Anterior cingulate cortex (tissue), 58 donors: ENCODE measurements at places on chromosomes 5 and 9.

- DNase-seq = no peak
Observed at GRCh38 chr9:38058452-38059232, 10.4 kb downstream of the SHB start.

- DNase-seq = no peak
Observed at GRCh38 chr5:56279979-56280378, 46.8 kb upstream of the ANKRD55 start.

DNA sequence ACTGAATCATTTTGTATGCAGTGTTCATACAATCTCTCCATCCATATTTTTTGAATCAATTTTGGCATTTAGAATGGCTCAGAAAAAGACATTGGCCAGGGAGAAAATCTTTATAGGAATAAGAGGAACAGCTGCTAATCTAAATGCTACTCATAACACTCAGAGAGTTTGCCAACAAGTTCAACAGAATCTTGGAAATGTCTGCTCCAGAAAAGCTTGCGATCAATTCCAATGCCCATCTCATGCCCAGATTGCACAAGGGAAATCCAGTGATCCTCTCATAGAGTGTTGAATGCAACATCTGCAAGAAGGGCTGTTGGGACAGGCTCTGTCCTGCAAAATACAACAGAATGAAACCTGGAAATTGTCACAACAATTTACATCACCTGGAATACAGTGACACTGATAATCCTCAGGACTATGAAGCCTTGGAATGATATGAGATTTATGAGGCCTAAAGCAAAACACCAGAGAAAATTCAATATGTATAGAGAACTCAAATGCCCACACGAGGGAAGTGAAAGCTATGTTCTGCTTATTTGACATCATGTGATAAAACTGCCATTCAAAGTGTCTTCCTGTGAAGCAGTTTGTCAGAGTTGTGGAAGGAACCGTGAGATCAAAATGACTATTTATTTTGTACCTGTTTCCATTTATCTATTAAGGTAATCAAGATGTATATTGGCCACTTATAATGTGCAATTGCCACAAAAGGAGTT is 190.1 kb downstream of the PARP8 start:
- no peak for DNase-seq

GRCh38 chr5:6729386-6730310 is 16.4 kb downstream of the TENT4A start:
- no peak for DNase-seq

DNA sequence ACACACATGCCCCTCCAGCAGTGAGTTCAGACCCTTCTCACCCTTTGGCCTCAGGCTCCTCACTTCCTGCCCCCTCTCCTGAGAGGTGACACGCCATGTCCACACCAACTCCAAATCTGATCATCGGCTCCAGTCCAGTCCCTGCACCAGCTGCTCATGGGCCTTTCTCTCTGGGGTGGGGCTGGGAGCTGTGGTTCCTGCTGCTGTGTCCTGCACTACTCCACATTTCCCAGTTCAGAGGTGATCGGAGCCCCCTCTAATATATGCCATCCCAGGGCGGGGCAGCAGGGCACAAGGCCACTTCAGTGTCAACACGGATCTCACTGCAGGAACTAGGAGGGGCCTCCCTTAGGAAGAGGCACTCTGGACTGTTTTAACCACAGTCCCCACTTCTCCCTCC is 91.5 kb downstream of the ADAMTS2 start:
- no peak for DNase-seq

DNA sequence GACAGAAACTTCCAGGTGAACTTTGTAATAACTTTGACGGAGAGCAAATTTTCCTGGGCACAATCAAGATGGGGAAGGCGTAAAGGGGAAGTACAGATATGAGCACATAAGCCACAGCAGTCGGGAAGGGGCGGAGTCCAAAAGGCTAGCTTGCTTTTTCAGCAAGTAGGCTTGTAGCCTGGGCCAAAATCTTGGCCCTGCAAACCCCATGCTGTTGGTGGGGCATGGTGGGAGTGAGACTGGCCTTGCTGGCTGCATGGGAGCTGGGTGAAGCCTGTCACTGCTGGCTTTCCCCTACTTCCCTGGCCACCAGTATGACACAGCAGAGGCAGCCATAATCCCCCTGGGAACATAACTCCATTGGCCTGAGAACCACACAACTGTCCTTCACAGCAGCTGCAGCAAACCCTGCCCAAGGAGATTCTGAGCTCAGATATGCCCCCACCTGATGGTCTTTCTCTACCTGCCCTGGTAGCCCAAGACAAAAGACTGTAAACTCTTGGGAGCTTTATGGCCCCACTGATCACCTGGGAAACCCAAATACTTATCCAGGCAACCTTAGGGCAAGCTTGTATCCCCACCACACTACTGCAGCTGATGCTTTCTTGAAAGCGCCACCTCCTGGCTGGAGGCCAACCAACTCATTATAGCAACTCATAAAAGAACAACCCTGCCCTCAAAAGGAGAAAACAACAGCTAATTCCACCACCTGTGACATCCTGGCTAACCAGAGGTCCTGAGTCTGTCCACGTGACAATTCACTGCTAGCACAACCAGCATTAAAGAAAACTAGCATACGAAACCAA is 24.0 kb downstream of the DCTN4 start:
- DNase-seq = no peak

DNA sequence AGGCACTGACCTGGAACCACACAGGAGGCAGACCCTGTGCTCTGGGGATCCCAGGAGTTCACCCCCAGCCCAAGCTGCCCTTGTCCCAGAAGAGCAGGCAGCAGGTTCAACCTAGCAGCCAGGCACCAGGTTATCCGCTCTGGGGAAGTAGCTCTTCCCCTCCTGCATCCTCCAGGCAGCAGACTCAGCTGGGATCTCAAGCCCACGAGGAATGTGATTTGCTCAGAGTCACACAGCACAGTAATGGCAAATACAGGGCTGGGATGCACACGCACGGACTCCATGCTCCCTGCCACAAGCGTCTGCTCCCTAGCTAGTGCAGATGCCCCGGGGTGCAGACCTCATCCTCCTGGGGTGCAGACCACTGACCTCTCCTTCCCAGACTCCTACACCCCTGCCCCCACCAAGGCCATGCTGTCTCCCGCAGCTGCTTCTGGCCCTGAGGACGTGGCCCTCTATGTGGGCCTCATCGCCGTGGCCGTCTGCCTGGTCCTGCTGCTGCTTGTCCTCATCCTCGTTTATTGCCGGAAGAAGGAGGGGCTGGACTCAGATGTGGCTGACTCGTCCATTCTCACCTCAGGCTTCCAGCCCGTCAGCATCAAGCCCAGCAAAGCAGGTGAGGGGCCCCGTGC is 25.5 kb downstream of the HK3 start:
- no peak for DNase-seq

GRCh38 chr5:124631874-124632550 is 114.4 kb downstream of the ZNF608 start:
- DNase-seq = no peak

DNA sequence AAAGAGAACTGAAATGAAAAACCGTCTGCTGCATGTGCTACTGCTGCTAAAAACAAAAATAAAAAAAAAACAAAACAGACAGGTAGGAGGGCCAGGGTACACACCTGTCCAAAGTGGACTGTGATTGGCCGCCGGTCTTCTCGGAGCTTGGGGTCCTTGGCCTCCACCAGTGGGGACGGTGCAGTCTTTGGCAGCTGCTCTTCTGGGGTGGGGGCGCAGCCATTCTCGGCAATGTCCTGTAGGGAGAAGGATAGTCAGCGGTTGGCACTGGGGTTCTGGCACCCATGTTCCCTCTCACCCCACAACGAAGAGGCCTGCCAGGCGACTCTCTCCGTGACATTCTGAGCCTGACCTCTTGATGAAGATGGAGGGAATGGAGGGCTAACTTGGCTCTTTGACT is 84.3 kb downstream of the CRB2 start:
- DNase-seq = no peak

GRCh38 chr5:96629774-96630173 is 32.4 kb upstream of the CAST start:
- no peak for DNase-seq
